Muscle of leg (tissue), 16 donors: ENCODE measurements at places on chromosomes 11 and 22. TPM values are rescaled to one million over a fixed set of nuclear protein-coding genes. Genes with fewer than 3 reads are reported as not detected.

The NOL12 gene
- polyA plus RNA-seq, result 18.5 TPM

DNA sequence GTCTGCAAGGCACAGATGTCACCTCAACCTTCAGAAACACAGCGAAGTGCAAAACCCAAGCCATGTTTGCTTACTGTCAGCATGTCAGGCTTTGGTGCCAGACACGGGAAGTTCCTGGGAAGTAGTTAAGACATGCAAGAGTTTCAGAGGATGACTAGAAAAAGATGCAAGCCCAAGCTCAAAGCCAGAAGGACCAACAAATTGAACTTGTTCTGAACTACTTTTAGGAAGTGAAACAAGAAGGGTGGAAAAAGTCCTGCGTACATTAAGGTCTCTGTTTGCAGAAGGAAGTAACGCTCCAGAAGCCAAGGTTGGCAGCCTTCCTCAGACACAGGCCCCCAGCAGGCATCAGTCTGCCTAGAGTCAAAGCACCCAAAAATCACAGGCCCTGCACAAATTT, 2.6 kb downstream of the AP1B1 start:
- H3K36me3 ChIP-seq, result peaks cover 7% of the 10 kb centered on the region
- no peak overlapping the region for H3K4me3 ChIP-seq
- peak overlapping the region; percentile 71 for H3K27ac ChIP-seq
- H3K27me3 ChIP-seq, result no peaks in the 10 kb centered on the region
- DNase-seq, result peak; percentile 84

- no peaks in the 10 kb centered on the region for H3K36me3 ChIP-seq
- no peaks in the 10 kb centered on the region for H3K27me3 ChIP-seq
- H3K4me3 ChIP-seq, result no peak overlapping the region
- DNase-seq, result no peak
- H3K4me1 ChIP-seq, result peaks cover 21% of the 10 kb centered on the region
- no peak overlapping the region for H3K27ac ChIP-seq
Observed at GRCh38 chr11:34203377-34203871, 98.0 kb downstream of the NAT10 start.

The TMEM218 gene
- polyA plus RNA-seq, result 26.9 TPM

- no peak overlapping the region for H3K27ac ChIP-seq
- H3K4me1 ChIP-seq, result no peaks in the 10 kb centered on the region
- H3K36me3 ChIP-seq, result no peaks in the 10 kb centered on the region
Observed at GRCh38 chr11:90747057-90747456, 524.2 kb upstream of the CHORDC1 start.

GRCh38 chr11:84675396-84676025, 951.6 kb downstream of the DLG2 start:
- no peak for DNase-seq
- H3K27me3 ChIP-seq, result no peaks in the 10 kb centered on the region
- no peak overlapping the region for H3K4me3 ChIP-seq
- H3K27ac ChIP-seq, result no peak overlapping the region
- H3K4me1 ChIP-seq, result no peaks in the 10 kb centered on the region

The C11orf65 gene
- polyA plus RNA-seq, result 1.1 TPM

The STK33 gene
- polyA plus RNA-seq, result 2.9 TPM

- H3K4me3 ChIP-seq, result no peak overlapping the region
- DNase-seq, result peak; percentile 97
- H3K36me3 ChIP-seq, result no peaks in the 10 kb centered on the region
- no peaks in the 10 kb centered on the region for H3K4me1 ChIP-seq
- no peaks in the 10 kb centered on the region for H3K27me3 ChIP-seq
Observed at GRCh38 chr11:111635706-111636045, 33.4 kb downstream of the SIK2 start.

GRCh38 chr11:66317322-66317722, 478 bp upstream of the CD248 start:
- peak overlapping the region; percentile 85 for H3K27ac ChIP-seq
- H3K27me3 ChIP-seq, result peaks cover 5% of the 10 kb centered on the region
- peak; percentile 66 for DNase-seq
- no peaks in the 10 kb centered on the region for H3K36me3 ChIP-seq
- peaks cover 56% of the 10 kb centered on the region for H3K4me1 ChIP-seq

GRCh38 chr22:19520566-19521305, 3.5 kb downstream of the CLDN5 start:
- DNase-seq, result no peak
- no peak overlapping the region for H3K4me3 ChIP-seq
- H3K36me3 ChIP-seq, result peaks cover 3% of the 10 kb centered on the region
- H3K27ac ChIP-seq, result no peak overlapping the region

GRCh38 chr11:35100013-35100383, 39.0 kb upstream of the CD44 start:
- no peaks in the 10 kb centered on the region for H3K27me3 ChIP-seq
- H3K27ac ChIP-seq, result peak overlapping the region; percentile 89
- peak; percentile 96 for DNase-seq

- no peak for DNase-seq
- no peak overlapping the region for H3K27ac ChIP-seq
- no peaks in the 10 kb centered on the region for H3K36me3 ChIP-seq
- H3K4me3 ChIP-seq, result no peak overlapping the region
- H3K4me1 ChIP-seq, result peaks cover 12% of the 10 kb centered on the region
Observed at GRCh38 chr11:132464939-132465338, 1067.4 kb downstream of the OPCML start.

DNA sequence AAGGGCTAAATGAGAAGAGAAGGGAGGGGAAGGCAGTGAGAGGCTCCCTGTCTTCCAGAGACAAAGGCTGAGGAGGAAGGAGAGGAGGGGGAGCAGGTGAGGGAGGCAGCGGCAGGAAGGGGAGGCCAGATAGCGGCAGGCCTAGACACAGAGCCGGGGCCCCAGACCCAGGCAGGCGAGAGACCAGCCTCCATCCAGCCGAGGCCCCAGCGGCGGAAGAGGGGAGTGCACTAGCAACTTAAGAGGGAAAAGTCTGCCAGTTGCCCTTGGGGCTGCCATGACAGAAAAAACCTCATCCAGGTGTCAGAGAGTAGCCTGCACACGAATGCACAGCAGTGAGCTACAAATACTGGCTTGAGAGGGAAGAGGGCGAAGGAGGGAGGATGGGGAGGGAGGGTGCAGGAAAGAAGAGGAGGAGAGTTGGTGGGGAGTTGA, 46.7 kb downstream of the IGLL1 start:
- H3K27ac ChIP-seq, result no peak overlapping the region
- peaks cover 9% of the 10 kb centered on the region for H3K4me1 ChIP-seq
- no peak overlapping the region for H3K4me3 ChIP-seq
- no peak for DNase-seq
- H3K36me3 ChIP-seq, result no peaks in the 10 kb centered on the region

- H3K27ac ChIP-seq, result peak overlapping the region; percentile 77
- no peaks in the 10 kb centered on the region for H3K27me3 ChIP-seq
- H3K4me1 ChIP-seq, result peaks cover 6% of the 10 kb centered on the region
- DNase-seq, result peak; percentile 89
Observed at GRCh38 chr11:518463-519202, 11.6 kb upstream of the RNH1 start.

DNA sequence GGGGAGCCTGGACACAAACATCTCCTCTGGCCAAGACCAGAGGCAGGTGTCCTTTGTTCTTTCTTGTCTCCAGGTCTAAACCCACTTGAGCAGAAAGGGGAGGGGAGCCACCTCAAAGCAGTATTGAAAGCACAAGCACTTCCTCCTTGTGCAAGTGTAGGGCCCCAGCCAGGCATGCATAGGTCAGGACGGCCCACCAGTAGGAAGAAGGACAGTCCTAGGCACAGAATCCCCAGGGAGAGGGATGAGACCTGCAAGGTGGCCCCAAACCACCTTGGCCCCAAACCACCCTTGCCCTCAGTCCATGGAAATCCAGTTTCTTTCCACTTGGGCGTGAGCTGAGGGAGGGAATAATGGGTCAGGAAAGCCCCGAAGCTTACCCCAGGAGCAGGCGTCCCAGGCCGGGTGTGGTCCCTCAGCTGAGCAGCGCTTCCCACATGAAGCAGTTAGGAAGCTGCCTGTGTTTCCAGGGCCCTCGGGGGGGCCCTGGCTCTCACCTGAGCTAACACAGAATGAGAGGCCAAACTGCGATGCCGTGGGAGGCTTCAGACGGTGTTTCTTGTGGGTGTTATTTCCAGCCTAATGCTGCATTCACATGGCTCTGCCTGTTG, 20.4 kb upstream of the IGSF9B start:
- H3K4me3 ChIP-seq, result no peak overlapping the region
- no peak overlapping the region for H3K27ac ChIP-seq
- H3K36me3 ChIP-seq, result no peaks in the 10 kb centered on the region
- H3K4me1 ChIP-seq, result peaks cover 6% of the 10 kb centered on the region
- no peak for DNase-seq

DNA sequence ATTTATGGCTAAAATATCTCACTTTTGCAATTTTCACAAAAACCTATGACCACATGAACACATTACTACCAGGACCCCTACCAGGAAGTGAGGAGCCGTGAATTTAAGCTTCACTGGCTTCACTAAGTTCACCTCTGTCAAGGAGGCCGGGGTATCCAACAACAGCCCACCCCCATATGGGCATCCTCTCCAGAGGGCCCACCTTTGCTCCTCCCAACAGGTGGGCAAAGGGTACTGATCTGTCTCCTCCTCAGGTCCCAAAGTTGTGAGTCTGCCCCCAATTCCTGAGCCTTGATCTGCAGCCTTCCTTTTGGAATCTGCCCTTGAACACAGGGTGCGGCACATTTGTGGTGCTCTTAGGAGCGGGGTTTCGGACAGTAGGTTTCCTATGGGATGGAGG, 66.9 kb downstream of the OTOG start:
- H3K4me3 ChIP-seq, result no peak overlapping the region
- peaks cover 16% of the 10 kb centered on the region for H3K4me1 ChIP-seq
- no peaks in the 10 kb centered on the region for H3K27me3 ChIP-seq
- no peak overlapping the region for H3K27ac ChIP-seq
- no peaks in the 10 kb centered on the region for H3K36me3 ChIP-seq

DNA sequence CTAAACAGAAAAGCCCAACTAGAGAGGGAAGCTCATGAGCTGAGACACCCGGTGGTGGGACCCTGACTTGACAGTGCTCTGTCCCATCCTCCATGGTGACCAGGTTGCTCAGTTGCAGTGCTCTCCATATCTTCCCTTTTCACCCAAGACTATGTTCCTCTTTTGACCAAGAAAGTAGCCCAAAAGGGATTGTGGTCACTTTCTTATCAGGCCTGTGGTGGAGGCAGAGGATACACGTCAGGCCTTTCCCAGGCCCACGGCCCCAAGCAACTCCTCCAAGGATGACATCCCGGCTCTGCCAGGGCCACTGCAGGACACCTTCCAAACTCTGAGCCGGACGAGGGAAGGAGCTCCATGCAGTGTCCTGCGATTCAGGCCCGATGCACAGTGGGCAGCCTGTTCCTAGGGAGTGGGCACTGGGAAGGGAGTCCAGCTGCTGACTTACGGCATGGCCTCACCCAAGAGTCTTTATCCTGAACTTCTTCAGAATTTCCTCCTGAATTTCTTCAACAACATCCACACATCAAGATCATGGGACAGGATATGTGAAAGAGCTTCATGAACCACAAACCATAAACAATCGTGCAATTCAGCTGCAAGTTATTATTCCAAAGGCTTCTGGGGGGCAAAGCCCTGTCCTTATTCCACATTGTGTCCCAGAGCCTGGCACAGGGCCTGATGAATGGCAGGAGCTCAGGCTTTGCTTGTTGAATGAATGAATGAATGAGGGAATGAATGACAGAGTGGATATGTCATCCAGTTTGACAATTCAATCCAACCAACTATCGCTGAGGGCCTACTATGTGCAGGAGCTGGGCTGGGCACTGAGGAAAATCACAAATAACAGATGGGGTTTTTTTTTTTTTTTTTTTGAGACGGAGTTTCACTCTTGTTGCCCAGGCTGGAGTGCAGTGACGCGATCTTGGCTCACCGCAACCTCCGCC, 36.0 kb upstream of the MYH9 start:
- peaks cover 21% of the 10 kb centered on the region for H3K4me1 ChIP-seq
- no peaks in the 10 kb centered on the region for H3K27me3 ChIP-seq
- H3K4me3 ChIP-seq, result no peak overlapping the region
- H3K27ac ChIP-seq, result no peak overlapping the region
- DNase-seq, result no peak

DNA sequence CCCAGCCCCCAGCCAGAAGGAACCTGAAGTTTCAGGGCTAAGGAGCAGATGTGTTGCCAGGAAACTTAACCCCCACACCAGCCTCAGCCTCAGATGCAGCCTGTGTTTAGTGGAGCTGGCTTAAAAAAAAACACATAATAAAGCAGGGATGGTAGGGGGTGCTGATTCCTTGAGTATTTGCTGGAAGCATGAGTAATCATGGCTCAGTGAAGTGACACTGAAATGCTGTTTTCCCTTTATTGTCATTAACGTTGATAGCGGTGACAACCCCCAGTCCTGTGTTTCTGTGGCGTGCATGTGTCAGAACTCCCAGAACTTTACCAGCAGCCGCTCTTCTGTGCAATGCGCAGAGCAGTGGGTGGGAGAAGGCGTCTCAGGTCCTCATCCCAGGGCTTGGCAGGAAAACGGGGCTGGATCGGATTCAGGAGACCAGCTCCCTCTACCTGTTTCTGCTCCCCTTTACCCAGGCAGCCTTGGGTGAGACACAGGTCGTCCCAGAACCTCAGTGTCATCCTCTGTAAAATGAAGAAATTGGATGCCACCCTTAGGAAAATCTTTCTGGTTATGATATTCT, 1282.1 kb downstream of the TBC1D22A start:
- H3K36me3 ChIP-seq, result no peaks in the 10 kb centered on the region
- DNase-seq, result no peak
- no peak overlapping the region for H3K27ac ChIP-seq
- H3K4me3 ChIP-seq, result no peak overlapping the region
- H3K4me1 ChIP-seq, result no peaks in the 10 kb centered on the region

DNA sequence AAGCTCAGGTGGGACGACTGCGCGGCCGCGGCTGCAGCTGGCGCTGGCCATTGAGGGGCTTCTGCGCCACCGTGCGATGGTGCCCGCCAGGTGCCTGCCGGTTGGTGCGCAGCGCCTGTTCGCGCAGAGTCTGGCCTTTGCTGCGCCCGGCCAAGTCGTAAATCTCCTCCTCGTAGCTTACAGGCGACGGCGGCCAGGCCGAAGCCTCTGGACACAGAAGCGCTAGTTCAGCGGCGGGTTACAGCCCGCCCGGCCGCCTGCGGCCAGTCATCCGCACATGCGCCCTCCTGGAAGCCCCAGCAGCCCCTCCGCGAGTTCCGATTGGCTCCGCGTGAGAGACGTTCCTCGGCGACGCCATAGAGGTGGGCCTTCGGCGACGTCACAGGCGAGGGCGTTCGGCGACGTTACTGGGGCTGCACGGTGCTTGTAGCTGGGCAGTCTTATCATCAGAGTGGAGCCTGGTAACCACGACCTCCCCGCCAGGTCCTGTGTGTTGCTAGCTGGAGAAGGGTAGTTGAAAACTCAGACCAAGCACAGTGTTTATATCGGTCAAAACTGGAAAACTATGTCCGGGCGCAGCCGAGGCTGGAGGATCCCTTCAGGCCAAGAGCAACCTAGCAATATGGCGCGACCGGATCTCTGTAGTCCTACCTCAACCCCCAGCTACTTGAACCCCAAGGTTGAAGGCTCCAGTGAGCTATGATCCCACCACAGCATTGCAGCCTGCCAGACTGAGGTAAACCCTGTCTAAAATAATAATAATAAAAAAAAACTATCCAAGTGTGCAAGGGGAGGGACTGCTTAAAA, 265.7 kb downstream of the OR4C45 start:
- no peaks in the 10 kb centered on the region for H3K27me3 ChIP-seq
- no peak overlapping the region for H3K27ac ChIP-seq
- no peak for DNase-seq
- no peak overlapping the region for H3K4me3 ChIP-seq

- DNase-seq, result no peak
- H3K36me3 ChIP-seq, result no peaks in the 10 kb centered on the region
- no peak overlapping the region for H3K4me3 ChIP-seq
- no peaks in the 10 kb centered on the region for H3K27me3 ChIP-seq
- H3K4me1 ChIP-seq, result peaks cover 2% of the 10 kb centered on the region
- H3K27ac ChIP-seq, result no peak overlapping the region
Observed at GRCh38 chr11:16783321-16783801, 44.9 kb downstream of the C11orf58 start.

The MYO18B gene
- polyA plus RNA-seq, result 77.1 TPM
